Upper lobe of left lung (tissue), 6 donors: ENCODE measurements at places on chromosomes 4 and X. TPM values are rescaled to one million over a fixed set of nuclear protein-coding genes. Genes with fewer than 3 reads are reported as not detected.

DNA sequence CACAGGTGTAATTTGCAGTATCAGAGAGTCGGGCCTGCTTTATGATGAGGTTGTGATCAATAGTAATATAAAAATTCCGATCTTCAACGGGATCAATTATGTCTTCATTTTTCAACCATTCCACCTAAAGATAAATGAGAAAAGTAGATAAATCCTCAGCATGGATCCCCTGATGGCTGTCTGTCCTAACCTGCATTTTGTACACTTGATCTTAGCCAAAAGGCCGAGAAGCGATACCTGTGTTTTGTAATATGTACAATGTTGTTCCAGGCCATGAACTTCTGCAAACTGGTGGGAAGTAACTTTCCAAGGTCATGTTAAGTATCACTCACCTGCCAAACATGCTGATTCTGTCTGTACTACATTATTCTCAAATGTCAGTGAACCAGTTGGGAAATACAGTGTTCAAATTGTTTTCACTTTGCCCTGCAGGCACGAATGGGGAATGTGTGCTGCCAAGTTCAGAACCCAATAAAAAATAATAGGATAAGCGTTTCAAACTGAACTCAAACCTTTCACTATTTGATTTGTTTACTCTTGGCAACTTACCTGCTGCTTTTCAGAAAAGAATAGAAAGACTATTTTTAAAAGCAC lies 298.1 kb downstream of the UNC5C start:
- H3K27ac ChIP-seq, result no peak overlapping the region
- no peak overlapping the region for H3K4me3 ChIP-seq
- no peaks in the 10 kb centered on the region for H3K4me1 ChIP-seq
- DNase-seq, result no peak
- no peaks in the 10 kb centered on the region for H3K36me3 ChIP-seq

Gene TAB3
- 28.0 TPM for total RNA-seq

GRCh38 chr4:94345969-94346368 lies 3.3 kb upstream of the HPGDS start:
- no peaks in the 10 kb centered on the region for H3K36me3 ChIP-seq
- no peak overlapping the region for H3K27ac ChIP-seq
- H3K4me1 ChIP-seq, result no peaks in the 10 kb centered on the region
- no peak for DNase-seq
- no peaks in the 10 kb centered on the region for H3K27me3 ChIP-seq

- no peak for DNase-seq
- H3K36me3 ChIP-seq, result no peaks in the 10 kb centered on the region
- H3K27me3 ChIP-seq, result no peaks in the 10 kb centered on the region
- H3K4me1 ChIP-seq, result no peaks in the 10 kb centered on the region
- H3K4me3 ChIP-seq, result no peak overlapping the region
Measured at GRCh38 chr4:155593793-155594192, 72.9 kb upstream of the GUCY1A1 start.

- peak overlapping the region; percentile 36 for H3K4me3 ChIP-seq
- H3K27ac ChIP-seq, result peak overlapping the region; percentile 83
- no peak for DNase-seq
- no peaks in the 10 kb centered on the region for H3K4me1 ChIP-seq
- no peaks in the 10 kb centered on the region for H3K36me3 ChIP-seq
- no peaks in the 10 kb centered on the region for H3K27me3 ChIP-seq
Measured at GRCh38 chrX:136779346-136779781, 1.4 kb downstream of the ARHGEF6 start.

DNA sequence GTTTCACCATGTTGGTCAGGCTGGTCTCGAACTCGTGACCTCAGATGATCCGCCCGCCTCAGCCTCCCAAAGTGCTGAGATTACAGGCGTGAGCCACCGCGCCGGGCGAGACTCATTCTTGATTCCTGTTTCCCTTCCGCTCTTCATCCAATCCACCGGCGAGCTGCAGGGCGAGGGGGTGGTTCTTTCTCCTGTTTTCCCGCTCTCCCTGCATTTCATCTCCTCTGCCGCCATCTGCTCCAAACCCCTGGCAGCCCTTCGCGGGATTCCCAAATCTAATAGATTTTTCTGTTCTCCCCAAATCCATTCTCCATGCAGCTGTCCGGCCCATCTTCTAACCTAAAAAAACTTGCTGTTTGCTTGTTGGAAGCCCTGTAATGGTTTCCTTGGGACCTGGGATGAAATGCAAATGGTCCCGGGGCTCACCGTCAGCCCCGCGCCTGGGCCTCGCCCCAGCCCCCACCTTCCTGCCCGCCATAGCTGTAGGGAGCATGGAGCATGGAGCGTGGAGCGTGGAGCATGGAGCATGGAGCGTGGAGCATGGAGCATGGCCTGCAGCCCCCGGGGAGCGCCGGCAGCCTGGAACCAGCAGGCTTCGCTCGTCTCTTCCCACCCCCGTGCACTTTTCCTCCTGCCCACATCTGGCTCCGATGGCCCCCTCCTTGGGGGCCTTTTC lies 1.1 kb downstream of the ZFP42 start:
- H3K4me1 ChIP-seq, result no peaks in the 10 kb centered on the region
- H3K27me3 ChIP-seq, result no peaks in the 10 kb centered on the region
- H3K27ac ChIP-seq, result no peak overlapping the region
- DNase-seq, result peak; percentile 68

Gene POU4F2
- not detected for total RNA-seq

DNA sequence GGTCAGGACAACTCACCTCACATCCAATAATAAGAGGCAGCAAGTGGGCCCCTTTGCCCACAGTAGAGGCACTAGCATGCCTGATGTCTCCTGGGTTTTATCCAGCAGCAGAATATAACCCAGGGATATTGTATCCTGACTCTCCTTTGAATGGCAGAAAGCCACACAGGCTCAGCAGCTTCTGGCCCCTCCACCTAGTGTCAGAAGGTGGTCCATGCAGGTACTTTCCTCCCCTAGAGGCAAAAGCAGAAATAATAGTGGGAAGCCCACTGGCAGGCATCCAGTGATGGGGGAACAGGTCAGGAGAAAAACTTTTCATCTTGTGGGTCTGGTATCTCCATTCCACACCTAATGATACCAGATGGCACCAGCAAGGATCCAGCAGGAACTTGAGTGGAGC lies 75.5 kb upstream of the IRS4 start:
- no peaks in the 10 kb centered on the region for H3K36me3 ChIP-seq
- no peak for DNase-seq
- no peaks in the 10 kb centered on the region for H3K4me1 ChIP-seq
- H3K4me3 ChIP-seq, result no peak overlapping the region
- H3K27me3 ChIP-seq, result no peaks in the 10 kb centered on the region

DNA sequence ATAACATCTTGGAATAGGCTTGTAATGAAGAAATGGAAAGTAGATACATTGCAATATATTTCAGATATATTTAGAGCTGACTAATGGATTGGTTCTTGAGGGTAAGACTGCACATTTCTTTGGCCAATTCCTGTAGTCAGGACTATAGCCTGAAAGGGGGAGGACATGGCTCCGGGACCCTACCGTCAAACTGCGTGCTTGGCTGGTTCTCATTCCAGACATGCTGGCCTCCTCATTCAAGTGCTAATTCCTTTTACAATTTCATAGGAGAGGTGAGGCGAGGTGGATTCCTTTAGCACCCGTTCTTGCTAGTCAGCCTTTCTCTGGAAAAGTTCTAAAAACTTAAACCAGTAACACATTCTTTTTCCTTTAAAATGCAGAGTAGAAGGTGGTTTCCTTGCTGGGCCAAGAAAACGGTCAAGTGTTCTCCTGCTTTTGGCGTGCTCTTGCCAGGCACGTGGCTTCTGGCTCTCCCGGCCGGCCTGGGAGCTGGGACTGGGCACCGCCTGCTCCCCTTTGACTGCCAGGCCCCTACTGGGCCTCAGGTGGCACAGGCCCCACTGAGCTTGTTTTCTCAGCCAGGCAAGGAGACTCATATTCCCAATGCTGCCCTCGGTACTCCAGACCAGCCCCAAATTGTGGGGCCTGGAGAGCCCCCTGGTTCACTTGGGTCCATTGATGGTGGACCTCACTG lies 167.2 kb downstream of the STK32B start:
- DNase-seq, result no peak
- H3K4me1 ChIP-seq, result no peaks in the 10 kb centered on the region
- H3K27me3 ChIP-seq, result no peaks in the 10 kb centered on the region
- H3K4me3 ChIP-seq, result no peak overlapping the region
- no peak overlapping the region for H3K27ac ChIP-seq
- H3K36me3 ChIP-seq, result no peaks in the 10 kb centered on the region

GRCh38 chr4:102501447-102501696 lies 213 bp downstream of the NFKB1 start:
- no peaks in the 10 kb centered on the region for H3K36me3 ChIP-seq
- DNase-seq, result no peak
- peak overlapping the region; percentile 88 for H3K4me3 ChIP-seq
- peaks cover 54% of the 10 kb centered on the region for H3K4me1 ChIP-seq
- no peaks in the 10 kb centered on the region for H3K27me3 ChIP-seq

DNA sequence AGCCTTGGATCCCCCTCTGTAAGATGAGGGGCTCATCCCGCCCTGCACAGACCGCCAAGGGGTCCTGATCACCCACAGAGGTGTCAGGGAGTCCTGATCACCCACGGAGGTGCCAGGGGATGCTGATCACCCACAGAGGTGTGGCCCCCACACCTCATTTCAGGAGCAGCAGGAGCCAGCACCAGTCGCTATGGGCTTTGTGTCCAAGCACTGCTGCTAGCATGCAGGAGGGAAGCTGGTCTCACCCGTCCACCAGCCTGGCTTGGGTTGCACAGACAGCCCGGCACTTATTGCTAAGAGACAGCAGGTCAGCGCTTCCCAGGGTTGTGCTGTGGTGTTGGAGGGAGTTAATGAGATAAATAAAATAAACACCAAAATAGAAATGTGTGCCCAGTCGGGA lies 88.5 kb downstream of the ADRA2C start:
- no peak overlapping the region for H3K27ac ChIP-seq
- no peak overlapping the region for H3K4me3 ChIP-seq
- no peak for DNase-seq
- H3K4me1 ChIP-seq, result no peaks in the 10 kb centered on the region
- no peaks in the 10 kb centered on the region for H3K27me3 ChIP-seq

DNA sequence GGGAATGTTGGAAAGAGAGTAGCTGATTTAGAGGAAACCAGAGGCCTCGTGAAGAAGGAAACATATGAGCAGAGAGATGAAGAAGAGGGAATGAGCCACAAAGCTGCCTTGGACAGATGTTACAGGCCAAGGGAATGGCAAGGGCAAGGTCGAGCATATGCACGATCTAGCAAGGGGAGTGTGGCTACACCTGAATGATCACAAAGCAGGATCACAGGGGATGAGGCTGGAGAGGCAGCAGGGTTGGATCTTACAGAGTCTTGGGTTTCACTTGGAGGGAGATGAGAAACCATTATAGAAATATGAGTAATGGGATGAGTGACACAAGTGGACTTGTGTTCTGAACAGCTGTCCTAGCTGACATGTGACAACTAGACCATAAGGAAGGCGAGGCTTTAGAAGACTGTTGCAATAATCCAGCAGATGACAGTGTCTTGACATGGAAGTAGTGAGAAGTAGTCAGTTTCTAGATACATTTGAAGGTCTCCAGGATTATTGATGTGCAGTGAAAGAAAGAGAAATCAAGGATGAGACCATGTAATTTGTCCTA lies 58.7 kb downstream of the RASGEF1B start:
- no peaks in the 10 kb centered on the region for H3K36me3 ChIP-seq
- no peaks in the 10 kb centered on the region for H3K4me1 ChIP-seq
- no peaks in the 10 kb centered on the region for H3K27me3 ChIP-seq

GRCh38 chrX:112967341-112967740 lies 126.7 kb upstream of the AMOT start:
- no peak overlapping the region for H3K27ac ChIP-seq
- no peaks in the 10 kb centered on the region for H3K36me3 ChIP-seq
- H3K4me3 ChIP-seq, result no peak overlapping the region
- H3K4me1 ChIP-seq, result no peaks in the 10 kb centered on the region

- no peak overlapping the region for H3K4me3 ChIP-seq
- DNase-seq, result no peak
- H3K4me1 ChIP-seq, result no peaks in the 10 kb centered on the region
- H3K27me3 ChIP-seq, result peaks cover 7% of the 10 kb centered on the region
Measured at GRCh38 chrX:433771-434170, 47.1 kb upstream of the PPP2R3B start.

- DNase-seq, result no peak
- peaks cover 6% of the 10 kb centered on the region for H3K4me1 ChIP-seq
- no peaks in the 10 kb centered on the region for H3K36me3 ChIP-seq
- no peak overlapping the region for H3K4me3 ChIP-seq
Measured at GRCh38 chr4:185738038-185738552, 73.9 kb downstream of the SORBS2 start.

DNA sequence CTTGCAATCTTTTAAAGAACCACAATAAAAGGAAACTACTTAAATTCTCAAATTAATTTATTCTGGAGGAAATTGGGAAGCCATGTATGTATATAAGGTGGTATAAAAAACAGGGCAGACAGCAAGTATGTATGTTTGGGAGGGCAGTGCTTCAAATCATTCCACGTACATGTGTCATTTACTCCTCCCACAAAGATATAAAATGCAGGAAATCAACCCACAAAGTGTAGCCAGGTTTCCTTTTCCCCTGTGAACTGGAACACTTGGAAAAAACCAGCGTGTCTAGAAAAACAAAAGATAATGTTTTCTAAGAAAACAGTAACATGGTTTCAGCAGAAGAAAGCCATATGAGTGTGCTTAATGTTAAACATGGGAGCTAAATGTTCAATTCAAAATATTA lies 156.7 kb upstream of the FAM47A start:
- H3K4me3 ChIP-seq, result no peak overlapping the region
- H3K4me1 ChIP-seq, result no peaks in the 10 kb centered on the region
- no peaks in the 10 kb centered on the region for H3K27me3 ChIP-seq
- no peak overlapping the region for H3K27ac ChIP-seq

- no peaks in the 10 kb centered on the region for H3K4me1 ChIP-seq
- H3K36me3 ChIP-seq, result no peaks in the 10 kb centered on the region
- H3K4me3 ChIP-seq, result no peak overlapping the region
- no peak overlapping the region for H3K27ac ChIP-seq
- DNase-seq, result no peak
- no peaks in the 10 kb centered on the region for H3K27me3 ChIP-seq
Measured at GRCh38 chr4:159652871-159653270, 550.0 kb downstream of the RAPGEF2 start.

Gene GC
- total RNA-seq, result not detected

DNA sequence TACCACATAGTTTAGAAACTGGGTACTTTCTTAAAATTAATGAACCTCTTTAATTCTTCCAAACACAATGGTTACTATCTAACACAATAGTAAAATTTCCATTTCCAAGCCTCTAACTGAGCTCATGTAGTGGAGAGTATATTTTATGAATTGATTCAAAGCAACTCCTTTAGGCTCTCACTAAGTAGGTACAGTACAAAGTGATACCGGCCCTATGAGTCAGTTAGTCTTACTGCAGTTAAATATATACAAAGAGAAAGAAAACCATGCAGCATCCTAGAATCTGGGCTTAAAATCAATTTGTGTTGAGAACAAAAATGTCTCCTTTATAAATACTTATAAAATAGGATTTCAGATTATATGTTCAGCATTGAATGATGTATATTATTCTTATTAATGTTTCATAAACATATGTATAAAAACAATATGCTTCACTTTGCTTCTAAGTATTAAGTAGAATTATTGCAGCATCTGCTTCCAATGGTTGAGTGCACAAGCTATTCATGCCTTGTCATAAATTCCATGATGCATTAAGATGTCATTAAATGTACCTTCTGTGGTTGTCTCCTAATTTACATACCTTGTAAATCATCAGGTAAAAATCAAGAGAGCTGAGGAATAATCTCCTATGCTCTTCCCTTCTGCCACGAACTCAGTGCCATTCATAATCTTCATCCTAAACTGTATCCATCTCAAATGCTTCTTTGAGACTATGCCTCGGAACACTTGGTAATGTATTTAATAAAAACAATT lies 1037.8 kb downstream of the STPG2 start:
- H3K27ac ChIP-seq, result no peak overlapping the region
- H3K4me1 ChIP-seq, result no peaks in the 10 kb centered on the region
- no peak for DNase-seq
- H3K27me3 ChIP-seq, result no peaks in the 10 kb centered on the region

Gene SH2D1A
- 1.6 TPM for total RNA-seq

Gene STBD1
- total RNA-seq, result 14.2 TPM

Gene GPR173
- total RNA-seq, result 0.46 TPM
